ENCODE measurements at places on chromosomes 12 and 14.

DNA sequence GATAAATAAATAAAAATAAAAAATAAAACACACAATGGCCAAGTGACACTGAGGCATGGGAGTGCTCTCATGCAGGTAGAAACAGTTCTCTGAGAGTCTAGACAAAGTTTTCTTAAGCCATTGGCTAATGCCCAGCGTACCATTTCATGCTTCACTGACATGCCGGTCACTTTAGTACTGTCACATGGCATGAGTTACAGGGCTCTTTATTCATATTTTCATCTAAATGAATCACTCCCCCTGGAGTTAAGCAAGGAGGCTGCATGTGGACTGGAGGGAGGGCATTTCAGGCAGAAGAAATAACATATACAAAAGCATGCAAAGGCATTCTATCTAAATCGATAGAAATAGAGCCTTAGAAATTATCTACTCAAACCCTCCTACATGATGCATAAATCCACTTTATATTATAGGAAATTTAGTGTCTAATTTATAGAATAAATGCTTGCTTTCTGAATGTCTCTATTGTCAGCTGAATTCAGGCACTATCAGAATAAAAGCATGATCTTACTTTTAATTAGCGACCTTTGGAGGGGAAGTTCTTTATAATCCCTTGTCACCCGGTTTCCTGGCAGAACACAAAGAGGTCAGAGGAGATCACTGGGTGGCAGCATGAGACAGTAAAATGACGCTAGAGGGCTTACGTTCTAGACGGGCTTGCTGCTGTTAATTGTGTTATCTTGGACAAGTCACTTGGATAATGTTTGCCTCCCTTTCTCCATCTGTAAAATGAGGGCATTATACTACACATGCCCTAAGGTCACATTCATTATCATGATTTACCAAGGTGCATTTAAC is 17.5 kb downstream of the DYRK4 start:
- DNase-seq = no peak

DNA sequence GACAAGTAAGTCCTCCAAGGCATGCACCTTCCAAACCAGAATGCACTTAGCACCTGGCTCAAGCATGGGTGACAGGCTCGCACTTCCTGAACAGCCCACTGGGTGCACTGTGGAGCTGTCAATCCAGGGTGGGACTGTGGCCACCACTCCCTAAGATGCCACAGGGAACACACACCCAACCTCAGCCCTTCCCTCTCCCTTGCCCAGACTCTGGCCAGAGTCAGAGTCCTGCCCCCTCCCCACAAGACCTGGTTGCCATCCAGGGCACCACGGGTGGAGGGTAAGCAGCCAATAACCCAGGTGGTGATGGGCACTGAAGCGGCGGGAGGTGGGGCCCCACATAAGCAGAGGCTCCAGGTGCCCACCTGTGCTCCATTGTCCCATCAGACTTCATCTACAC is 160.6 kb downstream of the MYRFL start:
- DNase-seq = no peak

DNA sequence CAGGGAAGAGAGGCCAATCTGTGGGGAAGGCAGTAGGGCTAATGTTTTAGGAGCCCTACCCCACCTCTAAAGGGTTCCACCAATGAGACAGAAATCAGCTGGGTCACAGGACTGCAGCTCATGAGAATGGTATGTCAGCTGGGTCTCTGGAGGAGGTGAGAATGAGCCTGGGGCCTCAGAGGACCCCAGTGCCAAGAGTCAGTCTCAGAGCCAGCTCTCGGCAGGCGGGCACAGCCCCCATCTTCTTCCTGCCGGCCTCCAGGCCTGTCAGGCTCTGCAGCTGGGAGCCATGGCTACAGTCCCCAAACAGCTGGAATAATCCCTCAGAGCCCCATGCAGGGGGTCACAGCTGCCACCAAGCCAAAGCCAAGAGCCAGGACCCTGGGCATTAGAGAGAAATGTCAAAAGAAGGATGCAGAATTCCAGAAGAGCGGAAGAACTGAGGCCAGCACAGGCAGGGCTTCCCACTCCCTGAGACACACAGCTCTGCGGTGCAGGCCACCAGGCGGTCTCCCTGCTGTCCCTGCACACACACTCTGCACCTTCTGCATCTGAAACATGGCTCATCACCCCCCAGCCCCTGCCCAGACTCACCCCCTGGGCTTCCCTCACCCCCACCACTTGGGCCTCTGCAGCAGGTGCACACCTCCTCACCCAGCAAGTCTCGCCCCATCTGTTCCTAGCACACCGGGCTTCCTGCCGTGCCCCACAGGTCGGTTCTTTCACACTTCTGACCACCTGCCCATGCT is 26.0 kb downstream of the ITPK1 start:
- DNase-seq = no peak

GRCh38 chr12:66329941-66330340 is 27.6 kb downstream of the HELB start:
- no peak for DNase-seq

- no peak for DNase-seq
Measured at GRCh38 chr12:11815397-11815796, 165.9 kb downstream of the ETV6 start.

DNA sequence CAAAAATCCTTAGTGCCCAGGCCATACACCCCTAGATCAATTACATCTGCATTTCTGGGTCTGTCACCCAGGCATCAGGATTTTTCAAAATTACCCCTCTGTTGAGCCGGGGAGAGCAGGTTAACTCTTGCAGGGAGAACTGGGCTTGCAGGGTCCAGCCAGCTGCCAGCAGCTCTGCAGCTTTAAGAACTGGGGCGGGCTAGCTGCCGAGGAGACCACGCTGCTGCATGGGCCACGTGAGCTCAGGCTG is at the start of gene DGLUCY:
TSS of gene DGLUCY (plus strand) at position 245 of the 250 bp plus-strand sequence. CDS start 46,222 bp downstream, outside the sequence.
- DNase-seq = no peak

GRCh38 chr14:64761441-64762043 is 57.3 kb downstream of the PLEKHG3 start:
- DNase-seq = no peak

GRCh38 chr12:44375694-44376093 is 500.4 kb downstream of the NELL2 start:
- DNase-seq = no peak

DNA sequence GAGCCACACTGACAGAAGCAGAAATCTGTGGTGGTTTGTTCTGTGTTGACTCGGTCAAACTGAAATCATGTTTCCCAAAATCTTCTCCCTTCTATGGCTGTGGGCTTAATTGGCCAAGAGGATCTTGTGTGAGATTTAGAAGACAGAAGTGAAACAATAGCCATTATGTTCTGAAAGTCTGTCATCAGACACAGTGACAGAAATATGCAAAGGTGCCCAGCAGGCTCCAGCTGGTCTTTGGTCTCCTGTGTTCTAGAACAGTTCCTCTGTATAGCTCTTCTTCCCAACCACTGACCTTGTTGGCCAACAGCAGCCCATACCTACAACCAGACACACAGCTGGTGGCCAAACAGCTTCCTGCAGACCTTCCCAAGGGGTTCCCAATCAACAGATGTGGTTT is 25.0 kb upstream of the COCH start:
- DNase-seq = no peak

GRCh38 chr12:16325426-16325825 is 22.0 kb upstream of the MGST1 start:
- no peak for DNase-seq

DNA sequence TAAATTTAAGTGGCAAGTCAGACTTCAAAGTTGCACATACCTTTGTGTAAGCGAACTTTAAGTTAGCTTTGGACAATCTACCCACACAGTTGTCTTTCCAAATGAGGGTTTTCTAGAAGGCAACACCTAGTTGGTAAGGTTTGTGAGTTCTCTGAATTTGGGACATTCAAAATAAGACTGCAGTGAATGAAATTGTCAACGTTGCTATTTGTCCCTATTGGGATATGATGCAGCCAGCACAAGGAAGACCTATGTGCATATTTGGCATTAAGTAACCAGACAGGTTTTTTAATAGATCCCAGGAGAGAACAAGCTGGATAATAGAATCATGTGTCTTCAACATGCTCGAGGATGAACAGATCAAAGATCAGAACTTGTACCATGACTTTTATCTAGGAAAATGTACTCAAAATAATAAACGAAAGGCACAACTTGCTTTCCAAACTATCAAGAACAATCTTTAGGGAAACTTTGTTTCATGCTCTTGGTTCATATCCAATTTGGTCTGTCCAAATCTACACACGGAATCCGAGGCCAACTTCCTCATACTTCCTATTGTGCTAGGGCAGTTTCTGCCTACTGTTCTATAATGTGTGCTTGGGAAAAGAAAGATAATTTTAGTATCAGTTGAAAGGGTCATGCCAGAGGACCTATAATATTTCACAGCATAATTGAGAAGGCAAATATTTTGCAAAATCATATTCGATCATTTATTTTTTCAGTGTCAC is 284.2 kb upstream of the SOX5 start:
- DNase-seq = no peak

DNA sequence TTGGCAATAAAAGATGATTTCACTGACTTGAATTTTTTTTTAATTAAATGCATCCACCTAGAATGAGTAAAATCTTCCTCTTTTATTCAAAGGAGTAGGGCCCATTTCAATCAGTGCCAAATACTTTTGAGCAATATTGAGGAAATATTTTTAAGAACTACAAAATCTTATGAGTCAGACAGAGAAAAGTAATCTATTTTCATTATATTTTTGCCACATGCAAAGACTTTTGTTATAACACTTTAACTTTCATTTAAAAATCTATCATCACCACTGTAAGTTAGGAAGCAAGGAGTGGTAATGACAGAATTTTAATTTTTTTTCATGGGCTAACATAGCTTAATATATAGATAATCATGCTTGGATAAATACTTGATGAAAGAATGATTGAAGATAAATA is 345.2 kb upstream of the KITLG start:
- no peak for DNase-seq

DNA sequence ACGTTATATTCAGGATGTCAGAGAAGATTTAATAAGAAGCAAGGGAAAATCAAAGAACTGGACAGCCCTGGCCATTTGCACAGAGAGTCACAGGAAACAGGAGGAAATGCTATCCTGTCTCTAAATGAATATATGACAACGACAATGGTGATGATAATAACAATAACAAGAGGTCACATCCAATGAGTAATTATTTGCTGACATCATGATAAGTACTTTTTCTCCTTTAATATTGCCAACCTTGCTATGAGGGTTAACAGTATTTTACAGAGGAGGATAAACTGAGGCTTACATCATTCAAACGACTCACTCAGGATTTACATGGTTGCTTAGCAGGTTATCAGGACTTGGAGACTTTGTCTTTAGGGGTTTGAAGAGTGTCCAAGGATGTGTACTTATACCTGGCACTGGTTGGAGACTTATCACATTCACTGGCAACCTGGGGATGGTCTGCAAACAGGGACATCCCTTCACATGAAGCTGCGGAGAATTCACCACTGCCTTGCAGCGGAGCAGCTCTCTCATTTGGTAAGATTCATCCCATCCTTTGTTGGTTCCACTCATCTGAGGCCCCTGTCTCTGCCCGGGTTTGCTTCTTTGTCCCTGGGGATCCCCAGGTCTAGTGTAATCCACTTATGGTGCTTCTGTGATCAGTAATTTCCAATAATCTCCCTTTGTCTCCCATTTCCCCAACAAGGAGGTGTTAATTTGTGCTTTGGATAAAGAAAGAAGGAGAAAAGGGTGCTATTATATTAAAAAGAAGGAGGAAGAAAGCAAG is 637.8 kb downstream of the BCL11B start:
- no peak for DNase-seq

- DNase-seq = no peak
Measured at GRCh38 chr12:5689773-5690172, 255.3 kb downstream of the ANO2 start.

GRCh38 chr14:76955575-76956315 is 72.8 kb downstream of the IRF2BPL start:
- DNase-seq = peak; percentile 69

DNA sequence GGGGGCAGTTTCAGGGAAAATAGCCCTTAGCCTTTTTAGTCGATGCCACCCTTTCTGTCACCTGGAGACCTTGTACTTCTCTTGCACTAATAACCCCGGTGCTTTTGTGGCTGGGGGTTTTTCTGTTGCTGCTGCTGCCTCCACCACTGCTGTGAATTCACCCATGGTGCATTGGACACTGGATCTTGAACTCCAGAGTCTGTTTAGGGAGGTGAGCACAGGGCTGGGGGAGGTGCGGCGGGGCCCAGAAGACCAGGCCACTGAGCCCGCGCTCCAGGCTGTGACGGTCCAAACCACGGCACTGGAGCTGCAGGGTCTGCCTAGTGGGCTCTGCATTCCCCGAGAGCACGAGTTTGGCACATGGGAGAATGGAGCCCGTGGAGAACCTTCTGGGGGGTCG is 100.6 kb downstream of the NINJ2 start:
- no peak for DNase-seq

- no peak for DNase-seq
Measured at GRCh38 chr12:3207175-3207574, 130.0 kb downstream of the TSPAN9 start.

GRCh38 chr12:128966203-128966810 is 113.0 kb downstream of the GLT1D1 start:
- DNase-seq = no peak

GRCh38 chr14:32078023-32078857 is 1.1 kb downstream of the ARHGAP5 start:
- DNase-seq = no peak

DNA sequence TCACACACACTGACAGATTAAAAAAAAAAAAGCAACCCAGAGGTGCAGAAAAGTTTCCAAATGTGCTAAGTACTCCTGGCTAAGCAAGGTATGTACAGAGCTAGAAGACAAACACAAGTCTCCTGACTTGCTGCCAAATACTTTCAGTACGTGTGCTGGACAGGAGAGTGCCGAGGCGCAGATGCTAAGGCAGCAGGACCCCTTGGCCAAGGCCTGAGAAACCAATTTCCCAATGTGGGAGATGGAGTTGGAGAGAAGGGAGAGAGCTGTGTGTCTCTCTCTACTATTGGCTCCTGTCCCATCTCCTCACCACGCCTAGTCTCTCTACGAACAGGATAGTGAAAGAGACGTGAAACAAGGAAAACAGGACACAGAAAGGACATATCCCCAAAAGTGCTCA is 5.3 kb downstream of the SPRYD3 start:
- DNase-seq = no peak

GRCh38 chr12:57476162-57476992 is 3.3 kb downstream of the ARHGAP9 start:
- peak; percentile 87 for DNase-seq

DNA sequence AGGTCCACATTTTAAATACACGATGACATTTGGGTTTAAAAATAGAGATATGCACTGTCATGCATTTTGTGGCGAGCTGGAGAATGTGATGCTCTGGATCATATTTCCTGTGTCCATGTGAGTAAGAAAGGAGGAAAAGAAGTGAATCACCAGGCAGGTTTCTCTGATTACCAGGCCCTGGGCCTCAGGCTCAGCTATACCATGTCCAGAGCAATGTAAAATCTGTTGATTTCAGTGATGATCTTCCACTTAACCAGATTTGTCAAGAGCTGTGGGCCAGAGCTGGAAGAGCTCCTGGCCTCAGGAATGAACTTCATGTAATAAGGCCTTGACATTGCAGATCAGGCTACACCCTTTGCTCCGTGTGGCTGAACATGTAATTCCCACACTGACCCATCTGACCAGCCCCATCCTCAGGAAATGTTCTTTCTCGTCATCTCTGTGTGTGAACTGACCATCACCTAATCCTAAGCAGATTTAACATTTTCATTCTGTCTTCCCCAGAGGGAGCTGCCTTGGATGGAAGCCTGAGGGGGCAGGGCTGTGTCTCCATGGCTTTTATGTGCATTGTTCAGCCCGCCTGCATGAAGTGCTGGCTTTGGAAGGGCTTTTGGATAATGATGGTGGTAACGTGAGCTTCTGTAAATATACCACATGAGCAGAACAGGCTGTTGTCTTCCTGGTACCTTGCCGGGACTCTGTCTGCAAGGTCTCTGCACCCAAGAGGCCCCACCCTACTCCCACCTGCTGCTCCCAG is 54.5 kb downstream of the CRACR2A start:
- DNase-seq = no peak

- peak; percentile 43 for DNase-seq
Measured at GRCh38 chr12:1907652-1908611, 10.5 kb downstream of the CACNA2D4 start.
